ENCODE measurements at places on chromosomes 1 and 21. TPM values are rescaled to one million over a fixed set of nuclear protein-coding genes. Genes with fewer than 3 reads are reported as not detected.

FCRL2 gene
- 0.40 TPM for polyA plus RNA-seq

CFHR5 gene
- polyA plus RNA-seq, result not detected

MRPS14 gene
- 62.6 TPM for polyA plus RNA-seq

SERPINC1 gene
- polyA plus RNA-seq, result not detected

CD1E gene
- not detected for polyA plus RNA-seq

OLIG2 gene
- not detected for polyA plus RNA-seq

PRAMEF33 gene
- not detected for polyA plus RNA-seq

KIF14 gene
- polyA plus RNA-seq, result not detected

FLG2 gene
- polyA plus RNA-seq, result not detected

KRTAP11-1 gene
- not detected for polyA plus RNA-seq

TRMT1L gene
- polyA plus RNA-seq, result 7.1 TPM

MYBPH gene
- not detected for polyA plus RNA-seq

SMCP gene
- not detected for polyA plus RNA-seq

LEFTY2 gene
- not detected for polyA plus RNA-seq

MTARC1 gene
- not detected for polyA plus RNA-seq

CELA2A gene
- polyA plus RNA-seq, result not detected

RXFP4 gene
- not detected for polyA plus RNA-seq

TUT4 gene
- polyA plus RNA-seq, result 42.7 TPM

TSPEAR gene
- 0.07 TPM for polyA plus RNA-seq

TNFRSF14 gene
- polyA plus RNA-seq, result 66.1 TPM

CFHR2 gene
- not detected for polyA plus RNA-seq

YTHDF2 gene
- polyA plus RNA-seq, result 173 TPM

LCE1C gene
- not detected for polyA plus RNA-seq

LMO4 gene
- polyA plus RNA-seq, result 19.6 TPM

ESPN gene
- polyA plus RNA-seq, result 1.8 TPM

PARK7 gene
- 342 TPM for polyA plus RNA-seq

RAB29 gene
- polyA plus RNA-seq, result 102 TPM

KIAA1614 gene
- polyA plus RNA-seq, result not detected

ARMH1 gene
- 30.4 TPM for polyA plus RNA-seq

ZNF593OS gene
- 0.53 TPM for polyA plus RNA-seq

KIAA0040 gene
- polyA plus RNA-seq, result 53.8 TPM

APCS gene
- polyA plus RNA-seq, result not detected

TNFRSF8 gene
- polyA plus RNA-seq, result not detected

CACNA1S gene
- polyA plus RNA-seq, result not detected

TMIGD3 gene
- not detected for polyA plus RNA-seq

CRNN gene
- polyA plus RNA-seq, result not detected

TNFSF4 gene
- polyA plus RNA-seq, result 0.96 TPM

SPSB1 gene
- 2.8 TPM for polyA plus RNA-seq

GBP6 gene
- polyA plus RNA-seq, result 0.17 TPM

KLHL12 gene
- 27.1 TPM for polyA plus RNA-seq

TRIM67 gene
- polyA plus RNA-seq, result not detected

GBP7 gene
- not detected for polyA plus RNA-seq

RNU1-1 gene
- polyA plus RNA-seq, result not detected

TFAP2E gene
- 0.23 TPM for polyA plus RNA-seq
